ENCODE measurements at places on chromosomes 13 and 19.

DNA sequence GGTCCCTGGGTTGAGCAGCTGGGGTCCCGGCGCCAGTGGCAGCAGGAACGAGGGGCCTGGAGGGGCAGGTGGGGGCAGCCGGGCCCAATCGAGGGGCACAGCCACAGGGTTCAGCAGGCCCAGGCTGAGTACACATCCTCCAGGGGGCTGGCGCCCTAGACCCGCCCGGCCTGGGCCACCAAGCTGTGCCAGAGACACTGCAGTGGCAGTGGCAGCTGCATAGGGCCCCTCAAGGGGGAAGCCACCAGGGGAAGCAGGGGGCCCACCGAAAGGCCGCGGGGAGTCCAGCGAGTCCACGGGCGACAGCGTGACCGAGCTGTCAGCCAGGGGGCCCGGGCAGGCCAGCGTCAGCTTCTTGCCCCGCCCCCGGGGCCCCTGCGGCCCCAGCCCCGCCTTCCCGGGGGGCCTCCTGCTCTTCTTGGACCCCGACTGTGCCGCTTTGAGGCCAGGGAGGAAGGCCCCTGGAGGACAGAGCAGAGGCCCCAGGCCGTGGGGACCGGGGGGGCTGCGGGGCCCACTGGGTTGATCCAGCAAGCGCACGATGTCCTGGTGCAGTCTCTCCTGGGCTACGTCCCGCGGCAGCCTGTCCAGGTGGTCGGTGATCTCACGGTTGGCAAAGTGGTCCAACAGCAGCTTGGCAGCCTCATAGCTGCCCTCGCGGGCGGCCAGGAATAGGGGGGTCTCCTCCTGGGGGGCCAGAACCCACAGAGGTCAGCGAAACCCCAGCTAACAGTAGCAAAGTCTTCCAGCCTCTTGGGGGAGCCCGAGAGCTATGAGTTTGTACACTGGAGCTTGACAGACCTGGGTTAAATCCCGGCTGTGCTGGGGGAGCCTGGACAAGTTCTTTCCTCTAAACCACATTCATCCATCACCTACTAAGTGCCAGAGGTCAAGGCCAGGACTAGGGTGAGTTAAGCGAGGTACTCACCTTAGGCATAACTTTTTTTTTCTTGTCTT is 39.5 kb downstream of the NOTCH3 start:
- no peaks in the 10 kb centered on the region for H3K27me3 ChIP-seq
- no peak overlapping the region for H3K4me3 ChIP-seq
- no peaks in the 10 kb centered on the region for H3K4me1 ChIP-seq
- H3K36me3 ChIP-seq = no peaks in the 10 kb centered on the region
- no peak overlapping the region for H3K27ac ChIP-seq

DNA sequence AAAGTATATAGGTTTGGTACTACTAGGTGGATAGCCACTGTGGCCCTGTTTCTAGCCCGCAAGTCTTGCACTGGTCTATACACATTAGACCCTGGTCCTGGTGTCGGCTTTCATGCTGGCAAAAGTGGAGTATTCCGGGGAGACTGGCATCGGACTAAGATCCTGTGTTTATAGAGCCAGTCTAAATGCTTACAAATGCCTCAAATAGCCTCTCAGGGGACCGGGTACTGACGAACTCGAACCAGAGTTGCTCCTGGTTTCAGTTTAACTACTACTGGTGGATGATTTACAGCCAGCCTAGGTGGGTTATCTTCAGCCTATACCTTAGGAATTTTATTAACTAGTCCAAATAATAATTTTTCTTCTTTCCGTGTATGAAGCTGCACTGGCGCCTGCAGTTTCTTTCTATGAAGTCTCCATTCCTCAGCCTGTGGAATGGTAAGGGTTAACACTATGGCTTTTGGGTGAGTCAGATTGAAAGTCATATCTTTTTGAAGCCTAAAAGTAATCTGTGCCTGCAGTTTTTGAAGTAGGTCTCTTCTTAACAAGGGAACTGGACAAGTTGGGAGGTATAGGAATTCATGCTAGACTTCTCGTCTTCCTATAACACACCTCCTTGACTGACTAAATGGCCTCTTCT is 51.3 kb downstream of the OR10H4 start:
- no peak overlapping the region for H3K4me3 ChIP-seq
- no peaks in the 10 kb centered on the region for H3K27me3 ChIP-seq
- no peak for DNase-seq
- H3K27ac ChIP-seq = no peak overlapping the region
- no peaks in the 10 kb centered on the region for H3K4me1 ChIP-seq
- H3K36me3 ChIP-seq = no peaks in the 10 kb centered on the region

- H3K27me3 ChIP-seq = no peaks in the 10 kb centered on the region
- no peak for DNase-seq
- H3K27ac ChIP-seq = no peak overlapping the region
- no peaks in the 10 kb centered on the region for H3K36me3 ChIP-seq
These were observed 170.2 kb downstream of the TEX29 start for GRCh38 chr13:111490611-111491010.

DNA sequence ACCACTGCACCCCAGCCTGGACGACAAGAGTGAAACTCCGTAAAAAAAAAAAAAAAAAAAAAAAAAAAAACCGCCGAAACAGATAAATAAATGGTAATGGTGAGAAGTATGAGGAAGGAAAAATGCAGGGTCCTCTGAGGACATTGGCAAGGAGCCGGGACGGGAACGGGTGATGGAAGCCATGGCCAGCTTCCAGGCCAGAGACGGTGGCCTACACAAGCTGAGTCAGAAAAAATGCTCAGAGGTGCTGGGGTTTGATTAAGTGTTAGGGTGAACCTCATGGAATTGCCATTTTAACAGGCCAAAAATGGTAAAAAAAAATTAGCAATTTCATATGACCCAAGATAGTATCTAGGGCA is 866 bp upstream of the ZSWIM4 start:
- peak overlapping the region; percentile 88 for H3K27ac ChIP-seq
- H3K27me3 ChIP-seq = no peaks in the 10 kb centered on the region
- peak; percentile 88 for DNase-seq
- peaks cover 17% of the 10 kb centered on the region for H3K4me1 ChIP-seq
- no peaks in the 10 kb centered on the region for H3K36me3 ChIP-seq

- peak overlapping the region; percentile 40 for H3K27ac ChIP-seq
- peak overlapping the region; percentile 30 for H3K4me3 ChIP-seq
- no peaks in the 10 kb centered on the region for H3K27me3 ChIP-seq
These were observed 757 bp downstream of the WASF3 start for GRCh38 chr13:26558074-26558805.

- DNase-seq = no peak
- no peak overlapping the region for H3K4me3 ChIP-seq
- no peaks in the 10 kb centered on the region for H3K27me3 ChIP-seq
- H3K4me1 ChIP-seq = no peaks in the 10 kb centered on the region
- no peaks in the 10 kb centered on the region for H3K36me3 ChIP-seq
These were observed 261.7 kb downstream of the ITGBL1 start for GRCh38 chr13:101714195-101714594.

GRCh38 chr13:20525601-20526544 is at the start of gene CRYL1:
Gene CRYL1, minus strand, starts transcription at chr13:20525857. Its CDS starts 63 bp downstream, at chr13:20525794.
- H3K27ac ChIP-seq = peak within 1 kb of the TSS; percentile 70
- H3K4me3 ChIP-seq = peak within 1 kb of the TSS; percentile 94
- H3K27me3 ChIP-seq = no peaks in the 10 kb centered on the region

DNA sequence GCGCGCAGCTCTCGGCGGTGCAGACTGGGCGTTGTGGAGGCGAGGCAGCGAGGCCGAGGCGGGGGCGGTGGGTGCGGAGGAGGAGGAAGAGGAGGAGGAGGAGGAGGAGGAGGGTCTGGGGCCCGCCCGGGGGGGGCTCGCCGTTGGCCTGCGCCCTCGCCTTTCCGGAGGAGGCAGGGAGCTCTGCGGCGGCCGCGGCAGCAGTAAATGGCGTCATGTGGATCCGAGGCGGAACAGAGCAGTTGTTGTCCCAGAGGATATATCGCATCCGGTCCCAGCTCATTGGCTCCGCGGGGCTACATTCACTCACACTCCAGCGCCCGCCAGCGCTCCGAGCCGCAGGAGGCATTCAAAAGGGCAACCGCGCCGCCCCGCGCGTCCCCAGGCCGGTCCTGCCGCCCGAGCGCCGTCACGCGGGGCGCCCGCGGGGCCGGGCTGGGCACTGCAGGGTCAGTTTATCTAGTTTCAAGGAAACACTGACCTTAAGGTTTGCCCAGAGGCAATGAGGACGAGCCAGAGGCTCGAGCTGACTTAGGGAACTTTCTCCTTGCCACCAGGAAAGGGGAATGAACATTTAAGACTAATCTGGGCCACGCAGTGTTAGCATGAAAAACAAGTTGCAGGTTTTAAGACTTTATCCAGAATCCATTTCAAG is at the start of gene SPRY2:
SPRY2 (minus strand) TSS at position 26 of the 655 bp plus-strand sequence. CDS start 3,421 bp downstream, outside the sequence.
- no peaks in the 10 kb centered on the region for H3K4me1 ChIP-seq
- no peaks in the 10 kb centered on the region for H3K36me3 ChIP-seq
- peak within 1 kb of the TSS; percentile 92 for H3K27ac ChIP-seq
- no peaks in the 10 kb centered on the region for H3K27me3 ChIP-seq

DNA sequence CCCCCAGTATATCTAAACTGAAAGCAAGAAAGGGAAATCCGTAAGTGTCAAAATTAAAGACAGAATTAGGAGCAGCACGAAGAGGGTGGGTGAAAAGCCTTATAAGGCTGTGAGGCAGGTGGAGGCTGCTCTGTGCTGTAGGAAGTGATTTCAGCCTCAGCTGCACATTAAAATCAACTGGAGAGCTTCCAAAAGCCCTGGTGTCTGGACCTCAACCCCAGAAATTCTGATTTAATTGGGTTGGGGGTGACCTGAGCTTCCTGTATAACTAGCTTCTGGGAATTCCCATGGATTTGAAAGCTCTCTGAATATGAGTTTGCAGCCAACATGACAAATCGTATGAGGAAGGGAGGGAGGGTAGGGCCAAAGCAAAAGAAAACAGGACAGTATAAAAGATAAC is 242.4 kb upstream of the TMTC4 start:
- H3K27me3 ChIP-seq = no peaks in the 10 kb centered on the region
- no peak overlapping the region for H3K27ac ChIP-seq
- DNase-seq = no peak
- no peaks in the 10 kb centered on the region for H3K36me3 ChIP-seq
- H3K4me1 ChIP-seq = no peaks in the 10 kb centered on the region
- no peak overlapping the region for H3K4me3 ChIP-seq

DNA sequence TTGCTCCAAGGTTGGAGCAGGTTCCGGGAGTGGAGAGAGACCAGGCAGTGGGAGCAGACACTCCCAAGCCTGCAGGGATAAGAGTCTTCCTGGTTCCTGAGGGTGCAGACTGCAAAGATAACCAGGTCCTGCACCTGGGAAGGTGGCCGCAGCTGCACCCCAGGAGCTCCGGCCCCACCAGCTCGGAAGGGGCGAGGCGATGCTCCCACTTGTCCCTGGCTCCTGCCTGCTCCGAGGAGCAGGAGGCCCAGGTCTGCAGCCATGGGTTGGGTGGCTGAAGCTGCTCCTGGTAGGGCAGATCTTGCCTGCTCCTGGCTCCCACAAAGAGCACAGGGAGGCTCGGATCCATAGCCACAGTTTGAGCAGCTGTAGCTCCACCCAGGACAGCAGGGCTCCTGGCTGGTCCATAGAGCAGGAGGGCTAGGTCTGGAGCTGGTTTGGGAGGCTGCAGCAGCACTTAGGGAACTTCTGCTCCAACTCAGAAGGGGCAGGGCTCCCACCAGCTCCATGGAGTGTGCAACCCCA is 251.6 kb upstream of the GPC6 start:
- no peak overlapping the region for H3K4me3 ChIP-seq
- no peaks in the 10 kb centered on the region for H3K27me3 ChIP-seq
- DNase-seq = no peak

DNA sequence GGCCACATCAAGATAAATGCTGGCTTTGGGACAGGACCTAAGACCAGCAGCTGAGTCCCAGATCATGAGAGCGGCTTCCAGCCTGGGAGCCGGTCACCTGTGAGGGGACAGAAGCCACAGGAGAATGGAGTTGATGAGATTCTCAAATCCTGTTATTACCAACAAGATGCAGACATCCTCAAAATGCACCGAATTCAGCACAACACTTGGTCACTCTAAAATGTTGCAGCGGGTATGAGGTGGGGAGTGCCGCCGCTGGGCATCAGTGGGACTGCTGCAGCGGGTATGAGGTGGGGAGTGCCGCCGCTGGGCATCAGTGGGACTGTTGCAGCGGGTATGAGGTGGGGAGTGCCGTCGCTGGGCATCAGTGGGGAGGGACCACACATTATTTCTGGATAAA is 21.2 kb downstream of the RANBP3 start:
- no peaks in the 10 kb centered on the region for H3K36me3 ChIP-seq
- DNase-seq = no peak
- no peak overlapping the region for H3K27ac ChIP-seq
- H3K4me3 ChIP-seq = no peak overlapping the region
- H3K27me3 ChIP-seq = no peaks in the 10 kb centered on the region
- peaks cover 4% of the 10 kb centered on the region for H3K4me1 ChIP-seq

- no peak overlapping the region for H3K4me3 ChIP-seq
- no peak for DNase-seq
- no peaks in the 10 kb centered on the region for H3K4me1 ChIP-seq
- H3K27ac ChIP-seq = no peak overlapping the region
These were observed 260.6 kb downstream of the TUBA3C start for GRCh38 chr13:18921063-18921462.

DNA sequence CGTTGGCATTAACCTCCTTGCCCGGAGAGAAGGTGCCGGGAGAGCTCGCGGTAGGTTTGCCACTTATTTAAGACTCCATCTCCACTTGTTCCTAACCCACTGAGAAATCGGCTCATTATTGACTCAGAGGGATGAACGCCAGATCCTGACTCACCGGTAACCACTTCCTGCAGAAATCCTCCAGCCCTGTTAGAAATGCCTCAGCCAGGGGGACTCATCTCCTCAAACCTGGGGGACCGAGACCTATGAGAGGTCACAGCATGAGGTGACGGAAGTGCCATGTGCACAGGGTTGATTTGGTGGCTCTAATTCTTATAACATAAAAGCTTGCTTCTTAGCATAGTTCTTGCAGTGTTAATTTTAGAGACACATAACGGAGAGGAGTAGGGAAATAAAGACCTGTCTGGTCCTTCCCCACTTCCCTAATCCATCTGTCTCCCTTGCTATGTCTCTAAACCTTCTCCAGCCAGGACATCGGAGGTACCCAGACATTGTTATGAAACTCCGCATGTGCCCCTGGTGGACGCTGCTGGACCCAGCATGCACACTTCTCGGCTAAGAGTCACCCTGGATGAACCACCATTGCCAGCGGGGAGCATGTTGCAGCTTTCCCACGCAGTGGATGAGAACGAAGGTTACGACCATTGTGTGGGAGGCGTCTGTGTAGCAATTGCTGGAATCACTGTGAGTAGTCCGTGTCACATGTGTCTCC is 158.9 kb downstream of the EFNB2 start:
- H3K36me3 ChIP-seq = no peaks in the 10 kb centered on the region
- H3K4me3 ChIP-seq = no peak overlapping the region
- DNase-seq = peak; percentile 36
- H3K27ac ChIP-seq = no peak overlapping the region
- no peaks in the 10 kb centered on the region for H3K4me1 ChIP-seq
- H3K27me3 ChIP-seq = no peaks in the 10 kb centered on the region

DNA sequence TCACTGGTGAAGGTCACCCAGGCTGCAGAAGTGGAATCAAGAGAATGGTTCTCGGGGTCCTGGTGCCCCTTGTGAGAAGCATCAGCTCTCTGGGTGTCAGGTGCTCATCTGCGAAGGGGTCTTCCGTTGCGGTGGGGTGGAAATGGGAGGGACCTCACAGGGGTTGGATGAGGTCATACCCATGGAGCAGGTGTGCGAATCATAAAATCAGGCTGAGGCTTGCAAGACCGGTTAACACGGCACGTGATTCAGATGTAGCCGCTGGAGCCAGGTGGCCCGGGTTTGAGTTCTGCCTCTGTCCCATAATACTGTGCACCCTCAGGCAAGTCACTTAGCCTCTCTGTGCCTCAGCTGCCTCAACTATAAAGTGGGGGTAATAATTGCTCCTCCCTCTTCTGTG is 3.9 kb upstream of the KLK15 start:
- no peak overlapping the region for H3K27ac ChIP-seq
- H3K4me3 ChIP-seq = no peak overlapping the region
- H3K27me3 ChIP-seq = no peaks in the 10 kb centered on the region
- no peak for DNase-seq

Measured in uterus (tissue), 4 donors.